ENCODE measurements at places on chromosomes 6 and 20.

DNA sequence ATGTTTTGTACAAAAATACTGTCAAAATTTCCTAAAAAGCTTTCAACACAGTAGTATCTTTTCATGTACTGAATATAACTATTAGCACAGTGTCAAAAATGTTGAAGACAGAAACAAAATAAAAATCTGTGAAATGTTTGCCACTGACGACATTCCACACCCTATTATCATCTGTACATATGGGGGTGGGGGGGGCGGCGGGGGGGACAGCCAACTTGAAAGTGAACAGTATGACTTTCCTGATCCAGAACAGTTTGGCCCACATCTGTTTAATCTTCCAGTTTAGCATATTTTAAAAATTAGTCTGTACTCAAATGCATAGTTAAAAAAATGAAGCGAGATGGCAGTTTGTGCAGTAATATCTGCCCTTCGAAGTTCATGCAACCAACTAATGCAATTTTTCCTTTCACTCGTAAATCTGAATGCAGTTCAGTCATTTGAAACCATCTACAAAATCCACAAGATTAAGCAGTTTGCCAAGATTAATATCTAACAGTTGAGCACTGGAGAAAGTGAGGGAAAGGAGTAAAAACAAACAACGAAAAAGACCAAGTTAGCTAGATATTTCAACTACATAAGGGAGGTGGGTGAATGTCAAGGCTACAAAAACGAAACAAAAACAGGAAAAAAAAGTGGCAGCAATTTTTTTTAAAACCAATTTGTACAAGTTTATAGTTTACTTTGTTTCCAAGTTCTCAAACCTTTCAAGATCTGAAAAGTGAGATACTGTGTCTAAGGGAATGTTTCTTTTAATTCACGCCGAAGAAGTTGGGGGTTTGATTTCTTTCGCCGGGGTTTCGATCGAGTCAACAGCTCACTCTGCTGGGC is 1.9 kb downstream of the CITED2 start:
- DNase-seq = no peak

- no peak for DNase-seq
Measured at GRCh38 chr6:136952714-136953260, 30.7 kb downstream of the SLC35D3 start.

DNA sequence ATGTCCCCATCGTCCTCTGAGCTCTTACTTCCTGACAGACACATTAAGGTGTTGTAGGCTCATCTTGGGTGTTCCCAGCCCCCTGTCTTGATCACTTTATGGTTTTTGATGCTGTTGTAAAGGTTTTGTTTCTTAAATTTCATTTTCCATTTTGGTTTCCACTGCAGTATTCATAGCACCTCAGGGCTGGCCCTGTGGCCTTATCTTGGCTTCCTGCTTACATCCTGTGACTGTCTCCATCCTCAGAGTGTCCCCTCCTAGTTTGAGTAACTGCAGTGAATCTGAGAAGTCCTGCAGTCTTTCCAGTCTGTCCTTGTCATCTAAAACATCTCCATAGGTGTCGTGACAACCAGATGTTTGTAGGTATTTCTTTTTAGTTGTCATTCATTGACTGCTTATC is 50.9 kb downstream of the JARID2 start:
- no peak for DNase-seq

- no peak for DNase-seq
Measured at GRCh38 chr6:110221738-110222137, 41.5 kb downstream of the CDC40 start.

All from NCI-H1694 treated with DMSO at 0.1 percent for 48 hours (cell line).